ENCODE measurements at places on chromosomes 16 and 17.

DNA sequence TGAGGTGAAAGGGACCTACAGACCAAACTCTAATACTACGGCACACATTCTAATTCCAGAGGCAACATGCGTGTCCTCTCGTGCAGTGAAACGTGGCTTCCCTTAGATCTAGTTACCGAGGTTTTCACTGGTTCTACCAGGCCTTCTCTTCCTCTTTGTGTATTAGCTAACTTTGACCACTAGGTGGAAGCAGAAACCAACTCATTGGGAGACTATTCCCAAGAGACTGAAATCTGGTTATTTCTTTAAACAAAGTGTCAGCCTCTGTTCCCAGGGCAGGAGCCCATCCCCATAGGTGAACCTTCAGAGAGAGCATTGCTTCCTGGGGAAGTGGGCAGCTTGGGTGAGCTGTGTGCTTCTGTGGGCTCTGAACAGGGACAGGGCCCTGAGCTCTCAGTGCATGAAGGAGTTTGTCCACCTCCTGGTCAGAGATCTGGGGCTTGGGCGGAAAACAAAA, 19.7 kb upstream of the RCVRN start:
- peak; percentile 47 for DNase-seq

GRCh38 chr16:55273356-55273755, 50.6 kb upstream of the IRX6 start:
- no peak for DNase-seq

GRCh38 chr17:40565769-40566409, 617 bp upstream of the CCR7 start:
- no peak for DNase-seq

GRCh38 chr17:49388692-49389513, 25.8 kb downstream of the PHB1 start:
- no peak for DNase-seq

DNA sequence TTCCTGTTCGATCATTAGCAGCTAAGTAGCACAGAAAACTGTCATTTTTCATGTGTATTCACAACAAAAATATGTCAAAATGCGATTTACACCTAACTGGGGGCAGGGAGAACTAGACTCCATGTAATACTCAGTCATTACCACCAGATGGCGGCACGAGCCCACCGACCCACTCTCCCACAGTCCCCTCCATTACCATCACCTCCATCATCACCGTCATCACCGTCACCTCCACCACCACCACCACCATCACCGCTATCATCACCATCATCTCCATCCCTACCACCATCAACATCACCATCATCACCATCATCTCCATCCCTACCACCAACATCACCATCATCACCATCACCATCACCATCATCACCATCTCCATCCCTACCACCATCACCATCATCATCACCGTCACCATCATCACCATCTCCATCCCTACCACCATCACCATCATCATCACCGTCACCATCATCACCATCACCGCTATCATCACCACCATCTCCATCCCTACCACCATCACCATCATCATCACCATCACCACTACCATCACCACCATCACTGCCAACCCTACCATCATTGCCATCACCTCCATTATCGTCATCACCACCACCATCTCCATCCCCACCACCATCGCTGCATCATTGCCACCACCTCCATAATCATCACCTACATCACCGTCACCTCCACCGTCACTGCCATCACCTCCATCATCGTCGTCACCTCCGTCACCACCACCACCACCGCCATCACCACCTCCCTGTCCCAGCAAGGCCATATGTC, 14.4 kb downstream of the NDUFAF8 start:
- DNase-seq, result peak; percentile 74

GRCh38 chr17:41539071-41539492, 11.0 kb upstream of the KRT19 start:
- no peak for DNase-seq

GRCh38 chr17:1545618-1546017, 17.0 kb downstream of the PITPNA start:
- no peak for DNase-seq

- DNase-seq, result no peak
Measured at GRCh38 chr17:62045517-62045916, 19.6 kb downstream of the MED13 start.

DNA sequence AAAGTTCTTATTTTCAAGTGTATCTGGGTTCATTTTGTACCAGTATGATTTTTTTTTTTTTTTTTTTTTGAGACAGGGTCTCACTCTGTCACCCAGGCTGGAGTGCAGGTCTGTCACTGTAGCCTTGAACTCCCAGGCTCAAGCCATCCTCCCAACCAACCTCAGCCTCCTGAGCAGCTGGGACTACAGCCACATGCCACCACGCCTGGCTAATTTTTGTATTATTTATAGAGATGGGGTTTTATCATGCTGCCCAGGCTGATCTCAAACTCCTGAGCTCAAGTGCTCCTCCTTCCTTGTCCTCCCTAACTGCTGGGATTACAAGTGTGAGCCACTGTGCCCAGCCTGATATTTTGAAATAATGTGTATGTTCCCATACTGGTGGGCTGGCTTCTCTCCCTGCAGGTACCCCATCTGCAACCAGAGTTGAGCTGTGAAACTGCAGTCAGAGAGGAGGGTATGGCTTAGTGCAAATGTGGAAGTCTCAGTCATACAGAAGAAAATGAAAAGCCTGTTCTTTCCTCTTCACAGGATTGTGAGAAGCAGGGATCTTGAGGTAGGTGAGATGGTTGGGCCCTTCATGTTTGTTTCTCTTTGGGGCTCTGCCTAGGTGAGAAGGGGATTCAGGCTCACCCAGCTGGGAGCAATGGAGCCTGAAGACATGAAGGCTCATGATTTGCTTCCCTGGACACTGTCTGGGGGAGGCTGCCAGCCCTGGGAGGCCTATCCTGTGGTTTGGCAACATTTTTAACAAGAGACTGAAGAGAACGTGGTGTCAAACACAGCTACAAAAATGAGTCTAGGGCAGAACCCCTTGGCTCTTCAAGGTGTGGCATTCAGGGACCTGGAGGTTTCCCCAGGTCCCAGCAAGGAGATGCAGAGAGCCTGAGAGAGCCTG, 41.3 kb upstream of the SIAH1 start:
- no peak for DNase-seq

- no peak for DNase-seq
Measured at GRCh38 chr16:48517493-48517892, 92.5 kb downstream of the N4BP1 start.

GRCh38 chr17:21129023-21129681, 2.4 kb downstream of the DHRS7B start:
- DNase-seq, result no peak

DNA sequence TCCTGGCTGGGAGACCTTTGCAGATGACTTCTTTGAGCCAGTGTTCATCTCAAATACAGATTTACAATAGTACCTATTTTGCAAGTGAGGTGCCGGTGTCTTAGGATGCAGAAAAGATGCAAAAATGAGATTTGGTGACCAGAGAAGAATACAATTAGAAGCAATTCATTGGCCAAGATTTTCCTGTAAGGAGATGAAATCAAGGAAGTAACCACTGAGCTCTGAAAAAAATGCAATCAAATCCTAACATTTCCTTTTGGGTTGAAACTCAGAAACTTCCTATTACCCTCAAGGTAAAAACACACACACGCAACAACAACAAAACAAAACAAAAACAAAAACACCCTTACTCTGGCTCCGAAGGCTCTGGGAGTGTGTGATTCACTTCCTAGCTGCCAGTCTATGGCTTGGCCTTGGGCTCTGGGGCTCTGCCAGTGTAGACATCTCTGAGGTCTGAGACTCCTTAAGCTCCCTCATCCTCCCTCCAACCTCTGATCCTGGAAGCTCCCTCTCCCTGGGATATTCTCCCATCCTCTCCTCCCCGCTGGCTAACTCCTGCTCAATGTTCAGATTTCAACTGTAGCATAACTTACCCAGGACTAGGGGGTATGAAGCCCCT, 16.8 kb upstream of the MT4 start:
- no peak for DNase-seq

GRCh38 chr17:56831369-56832095, 2.2 kb downstream of the C17orf67 start:
- no peak for DNase-seq
